Fibroblast of the aortic adventitia (primary cell): ENCODE measurements at places on chromosomes 6 and 20. TPM values are rescaled to one million over a fixed set of nuclear protein-coding genes. Genes with fewer than 3 reads are reported as not detected.

GRCh38 chr6:122109075-122109474, 290.4 kb upstream of the HSF2 start:
- DNase-seq = no peak

DNA sequence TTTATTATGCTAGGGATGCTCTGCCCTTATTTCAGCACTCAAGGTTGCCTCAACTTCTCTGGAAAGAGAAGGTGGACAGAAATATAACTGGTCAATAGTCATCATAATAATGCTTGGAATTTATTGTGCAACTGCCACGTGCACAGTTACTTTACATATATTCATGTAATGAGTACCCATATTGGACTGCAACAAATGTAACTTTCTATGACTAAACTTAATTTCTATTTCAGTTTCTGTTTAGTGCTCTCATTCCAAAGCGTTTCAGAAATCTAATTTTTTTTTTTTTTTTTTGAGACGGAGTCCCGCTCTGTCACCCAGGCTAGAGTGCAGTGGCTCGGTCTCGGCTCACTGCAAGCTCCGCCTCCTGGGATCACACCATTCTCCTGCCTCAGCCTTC, 28.3 kb upstream of the CD83 start:
- DNase-seq = no peak

GRCh38 chr6:105920071-105920470, 166.1 kb upstream of the PRDM1 start:
- DNase-seq = no peak

GRCh38 chr6:36754582-36755434, 57.2 kb downstream of the RAB44 start:
- no peak for DNase-seq

DNA sequence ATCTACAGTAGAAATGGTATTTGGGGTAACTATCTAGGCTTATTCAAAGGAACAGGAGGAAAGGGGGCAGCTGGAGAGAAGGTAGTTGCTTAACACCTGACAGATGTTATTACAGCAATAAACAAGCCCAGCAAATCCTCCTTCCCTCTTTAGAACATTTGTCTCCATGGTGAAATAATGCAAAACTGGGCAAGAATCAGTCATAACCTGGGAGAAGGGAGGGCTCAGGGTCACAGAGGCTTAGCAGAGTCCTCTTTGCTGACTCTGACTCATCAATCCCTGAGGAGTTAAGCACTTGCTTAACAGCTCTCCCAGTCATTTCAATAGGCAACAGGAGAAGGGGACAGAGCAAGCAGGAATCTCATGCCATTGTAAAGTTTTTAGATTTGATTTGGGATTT, 230.3 kb downstream of the IBTK start:
- peak; percentile 85 for DNase-seq

DNA sequence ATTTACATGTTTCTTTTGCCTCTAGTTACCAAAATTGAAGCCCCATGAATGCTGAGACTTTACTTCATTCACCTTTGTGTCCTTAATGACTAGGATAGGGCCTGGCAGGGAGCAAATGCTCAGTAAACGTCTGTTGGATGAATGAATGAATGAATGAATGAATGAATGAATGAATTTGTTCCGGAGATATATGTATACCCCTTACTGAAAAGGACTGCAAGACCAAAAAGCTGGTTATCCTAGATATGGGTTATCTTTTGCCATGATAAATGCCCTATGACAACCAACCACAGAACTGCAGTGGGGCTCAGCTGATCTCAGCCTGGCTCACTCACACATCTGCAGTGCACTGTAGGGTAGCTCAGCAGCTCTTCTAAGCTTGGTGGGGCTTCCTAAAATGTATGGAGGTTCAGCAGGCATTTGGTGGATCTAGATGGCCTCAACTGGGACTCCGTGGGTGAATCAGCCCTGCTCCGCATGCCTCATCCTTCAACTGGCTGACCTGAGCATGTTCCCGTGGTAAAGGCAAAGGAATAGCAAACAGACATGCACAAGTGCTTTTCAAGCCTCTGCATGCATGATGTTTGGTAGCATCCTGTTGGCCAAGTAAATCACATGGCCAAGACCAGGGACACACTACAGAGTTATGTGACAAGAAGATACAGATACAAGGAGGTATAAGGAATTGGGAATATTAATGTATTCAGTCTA, 378.7 kb upstream of the SOX4 start:
- DNase-seq = no peak

- DNase-seq = no peak
Measured at GRCh38 chr6:40640599-40641227, 53.5 kb upstream of the LRFN2 start.

- no peak for DNase-seq
Measured at GRCh38 chr6:154438882-154439415, 71.5 kb downstream of the CNKSR3 start.

DNA sequence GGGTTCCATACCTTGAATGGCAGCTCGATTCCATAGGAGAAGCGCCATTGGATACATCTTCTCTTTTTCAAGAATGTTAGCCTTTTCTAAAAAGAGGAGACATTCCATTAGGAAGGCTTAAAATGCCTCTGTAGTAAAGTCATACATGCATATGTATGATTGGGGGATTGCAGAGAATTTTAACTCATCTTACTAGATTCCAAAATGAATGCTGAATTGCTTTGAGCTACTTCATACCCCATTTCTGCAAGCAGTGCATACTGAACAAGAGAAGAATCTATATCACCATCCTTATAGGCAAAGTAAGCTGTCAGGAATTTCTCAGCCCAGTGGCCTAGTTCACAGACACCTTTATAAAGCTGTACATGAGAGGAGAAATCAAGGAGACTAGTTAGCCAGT, 80.3 kb downstream of the NDUFAF5 start:
- DNase-seq = no peak

DNA sequence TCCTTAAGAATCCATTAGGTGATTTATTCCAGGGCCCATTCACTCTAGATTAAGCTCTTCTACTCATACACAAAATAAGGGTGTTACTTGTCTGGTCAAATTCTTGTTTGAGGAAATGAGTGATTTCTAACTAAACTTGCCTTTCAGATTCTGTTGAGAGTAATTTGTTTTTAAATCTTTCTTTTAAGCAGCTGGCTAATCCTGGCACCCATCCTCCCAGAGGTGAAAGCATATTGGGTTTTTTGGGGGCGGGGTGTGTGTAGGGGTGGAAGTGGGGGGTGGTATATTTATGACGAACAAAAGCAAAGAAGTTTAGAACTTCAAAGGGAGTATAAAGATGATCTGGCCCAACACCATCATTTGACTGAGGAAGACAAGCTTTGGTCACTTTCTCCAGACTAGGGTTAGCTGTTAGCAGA, 94.7 kb downstream of the RTN4IP1 start:
- no peak for DNase-seq

DNA sequence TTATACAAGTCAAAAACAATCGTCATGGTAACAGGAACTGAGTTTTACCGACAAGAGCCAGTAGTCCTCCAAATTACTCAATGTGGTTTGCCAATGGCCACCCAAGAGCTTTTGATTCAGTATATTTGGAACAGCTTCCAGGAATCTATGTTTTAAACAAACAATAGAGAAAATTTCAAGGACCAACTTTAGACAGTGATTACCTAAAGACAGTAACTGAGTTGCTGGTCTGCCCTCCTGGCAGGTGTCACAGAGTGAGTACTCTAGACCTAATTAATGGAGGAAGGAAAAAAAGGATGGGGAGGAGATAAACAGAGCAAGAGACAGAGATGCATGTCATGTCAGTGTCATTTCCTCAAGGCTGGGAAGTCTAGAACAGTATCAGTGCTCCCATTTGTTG, 361.3 kb upstream of the BTBD3 start:
- DNase-seq = no peak

- peak; percentile 41 for DNase-seq
Measured at GRCh38 chr6:57116776-57117175, 26.8 kb downstream of the ZNF451 start.

- no peak for DNase-seq
Measured at GRCh38 chr6:36083446-36083845, 46.9 kb upstream of the MAPK13 start.

GRCh38 chr20:47220161-47220582, 136.3 kb downstream of the ZMYND8 start:
- DNase-seq = peak; percentile 28

DNA sequence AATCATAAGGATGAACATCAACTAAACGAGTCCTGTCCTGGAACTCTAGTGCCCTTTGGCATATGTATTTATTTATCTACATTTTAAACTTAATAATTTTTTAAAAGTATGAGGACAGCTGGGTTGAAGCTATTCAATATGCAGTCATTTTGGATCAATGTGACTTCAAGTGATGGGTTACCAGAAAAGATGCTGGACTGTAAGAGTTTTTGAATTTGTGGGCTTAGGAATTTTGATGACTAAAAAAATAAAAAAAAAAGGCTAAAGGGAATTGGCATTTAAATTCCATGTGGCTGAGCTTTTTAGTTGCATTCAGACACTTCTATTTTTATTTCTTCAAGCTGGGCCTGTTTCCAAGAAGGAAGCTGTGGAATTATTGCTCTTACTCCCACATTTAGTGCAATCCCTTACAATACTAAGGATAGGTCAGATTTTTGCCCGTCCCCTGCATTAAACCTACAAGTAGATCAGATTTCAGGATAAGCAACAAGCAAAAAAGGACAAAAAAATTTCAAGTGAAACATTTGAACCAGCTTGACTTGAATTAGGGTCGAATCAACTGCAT, 704.2 kb upstream of the CITED2 start:
- peak; percentile 97 for DNase-seq

GRCh38 chr20:62402456-62403150, 4.5 kb downstream of the CABLES2 start:
- no peak for DNase-seq

- peak; percentile 24 for DNase-seq
Measured at GRCh38 chr6:154848580-154848979, 115.4 kb downstream of the SCAF8 start.

- DNase-seq = no peak
Measured at GRCh38 chr6:95530176-95530819, 47.0 kb upstream of the MANEA start.

GRCh38 chr6:53771785-53772624, 22.8 kb upstream of the LRRC1 start:
- DNase-seq = peak; percentile 63

DNA sequence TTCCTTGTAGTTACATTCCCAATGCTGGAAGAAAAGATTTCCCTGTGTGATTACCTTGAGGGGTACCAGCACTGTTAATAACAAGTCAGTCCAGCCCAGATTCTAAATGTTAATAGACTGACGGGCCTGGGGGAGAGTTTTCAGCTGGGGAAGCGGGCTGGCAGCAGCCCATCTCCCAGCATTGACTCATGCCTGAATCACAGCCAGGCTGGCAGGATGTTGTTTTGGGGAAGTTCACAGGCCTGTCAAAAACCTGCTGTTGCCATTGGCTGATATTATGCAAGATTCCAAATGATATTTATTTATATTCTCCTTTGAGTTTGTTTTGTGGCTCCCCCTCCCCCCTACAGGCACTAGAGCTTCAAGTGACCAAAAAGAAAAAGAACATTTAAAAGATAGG, 213.9 kb upstream of the CNR1 start:
- peak; percentile 84 for DNase-seq

DNA sequence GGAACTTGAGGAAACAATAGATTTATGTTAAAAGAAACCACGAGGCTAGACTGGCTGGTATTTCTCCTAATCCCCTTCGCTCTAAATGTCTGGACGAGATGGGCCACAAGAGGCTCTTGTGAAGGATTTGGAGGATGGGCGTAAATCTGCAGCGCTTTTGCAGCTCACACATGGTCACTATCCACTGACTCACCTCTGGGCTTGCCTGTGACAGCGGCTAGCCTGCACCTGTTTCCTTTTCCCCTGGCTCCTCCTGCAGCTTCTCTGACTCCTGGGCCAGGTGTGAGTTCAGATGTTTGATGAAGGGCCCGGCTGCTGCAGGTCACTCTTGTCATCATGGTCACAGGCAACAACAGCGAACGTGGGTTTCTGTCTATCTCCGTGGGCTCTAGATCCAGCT, 629.4 kb downstream of the CBLN4 start:
- no peak for DNase-seq

DNA sequence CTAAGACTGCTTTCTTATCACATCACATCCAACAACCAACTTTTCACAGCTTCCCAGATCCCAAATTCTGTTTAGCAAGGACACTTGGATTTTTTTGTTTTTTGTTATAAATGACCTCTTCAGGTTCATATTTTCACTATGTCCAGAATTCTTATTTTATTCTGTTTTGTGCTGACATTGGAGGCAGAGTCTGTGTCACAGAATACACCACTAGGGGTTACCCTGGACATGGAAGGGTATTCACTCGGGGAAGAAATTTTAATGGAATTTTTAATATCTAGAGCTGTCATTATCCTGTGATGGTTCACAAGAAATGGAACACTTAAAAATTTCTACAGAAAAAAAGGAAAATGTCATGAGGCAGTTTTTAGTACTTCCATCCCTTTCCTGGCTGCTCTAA, 12.0 kb upstream of the SLC2A12 start:
- no peak for DNase-seq

DNA sequence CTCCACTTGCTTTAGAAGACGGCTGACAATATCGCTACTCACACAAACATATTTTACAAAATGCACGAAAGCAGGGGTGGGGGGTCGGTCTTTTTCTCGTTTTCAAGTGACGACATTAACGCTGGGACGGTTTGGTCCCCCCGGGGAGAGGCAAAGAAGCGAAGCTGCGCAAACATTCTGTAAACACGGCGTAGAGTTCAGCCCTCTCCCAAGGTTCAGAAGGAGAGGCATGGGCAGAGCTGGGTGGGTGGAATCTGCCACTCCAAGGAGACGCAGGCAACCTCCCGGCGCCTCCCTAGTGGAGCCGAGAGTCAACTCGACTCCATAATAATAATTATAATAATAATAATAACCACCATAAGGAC, 2.4 kb downstream of the NKX2-2 start:
- no peak for DNase-seq

GRCh38 chr6:9986273-9986672, 428.6 kb downstream of the TFAP2A start:
- DNase-seq = no peak

GRCh38 chr6:75292555-75292954, 8.0 kb upstream of the TMEM30A start:
- DNase-seq = no peak

ARFGEF3 gene
- total RNA-seq = 0.08 and 0.09 TPM in 2 replicates

HLA-DOB gene
- total RNA-seq = 2.6 TPM in 1 of 2 replicates, not detected in the other

BTBD3 gene
- 23.6 and 96.2 TPM in 2 replicates for total RNA-seq

C6orf89 gene
- total RNA-seq = 23.8 and 58.2 TPM in 2 replicates

CTSA gene
- total RNA-seq = 56.2 and 166 TPM in 2 replicates

TGM2 gene
- total RNA-seq = 6.0 and 117 TPM in 2 replicates

BPIFB4 gene
- not detected in 2 replicates for total RNA-seq

CEP250 gene
- 22.0 and 66.7 TPM in 2 replicates for total RNA-seq

GMPR gene
- 2.5 and 24.8 TPM in 2 replicates for total RNA-seq

NKAIN2 gene
- under 0.01 TPM in 1 of 2 replicates, not detected in the other for total RNA-seq

BANF2 gene
- total RNA-seq = not detected in 2 replicates

PACSIN1 gene
- not detected in 2 replicates for total RNA-seq

PEX7 gene
- total RNA-seq = 5.0 and 10.6 TPM in 2 replicates

PI3 gene
- total RNA-seq = not detected in 2 replicates

PTCRA gene
- not detected in 2 replicates for total RNA-seq

RAB44 gene
- not detected in 2 replicates for total RNA-seq

MDFI gene
- total RNA-seq = 0.09 TPM in 1 of 2 replicates, not detected in the other

HSPA1A gene
- total RNA-seq = 52.8 and 76.9 TPM in 2 replicates

OR2H2 gene
- not detected in 2 replicates for total RNA-seq

BMP5 gene
- total RNA-seq = not detected in 2 replicates
